ENCODE measurements at places on chromosomes 13 and 19.

DNA sequence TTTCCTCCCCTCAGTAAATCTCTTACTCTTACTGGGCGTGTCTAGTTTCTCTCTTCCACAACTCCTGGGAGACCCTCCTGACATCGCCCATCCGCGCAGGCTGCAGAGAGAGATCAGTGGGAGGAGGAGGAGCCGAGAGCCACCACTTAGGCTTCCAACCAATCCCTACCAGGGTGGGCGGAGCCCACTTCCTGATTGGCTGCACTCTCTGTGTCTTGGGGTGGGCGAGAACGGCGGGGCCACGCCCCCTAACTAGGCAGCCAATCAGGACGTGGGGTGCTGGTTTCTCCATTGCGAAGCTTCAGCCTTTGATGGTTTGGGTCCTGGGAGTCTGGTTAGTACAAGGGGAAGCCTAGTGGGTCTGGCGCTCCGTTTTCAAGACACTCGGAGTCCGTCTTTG, at the start of gene PMIS2:
PMIS2 (plus strand) TSS at position 326 of the 400 bp plus-strand sequence. CDS start 87 bp downstream, outside the sequence.
- DNase-seq: no peak

- peak; percentile 54 for DNase-seq
These were observed 1.2 kb upstream of the KLF16 start for GRCh38 chr19:1864480-1865171.

DNA sequence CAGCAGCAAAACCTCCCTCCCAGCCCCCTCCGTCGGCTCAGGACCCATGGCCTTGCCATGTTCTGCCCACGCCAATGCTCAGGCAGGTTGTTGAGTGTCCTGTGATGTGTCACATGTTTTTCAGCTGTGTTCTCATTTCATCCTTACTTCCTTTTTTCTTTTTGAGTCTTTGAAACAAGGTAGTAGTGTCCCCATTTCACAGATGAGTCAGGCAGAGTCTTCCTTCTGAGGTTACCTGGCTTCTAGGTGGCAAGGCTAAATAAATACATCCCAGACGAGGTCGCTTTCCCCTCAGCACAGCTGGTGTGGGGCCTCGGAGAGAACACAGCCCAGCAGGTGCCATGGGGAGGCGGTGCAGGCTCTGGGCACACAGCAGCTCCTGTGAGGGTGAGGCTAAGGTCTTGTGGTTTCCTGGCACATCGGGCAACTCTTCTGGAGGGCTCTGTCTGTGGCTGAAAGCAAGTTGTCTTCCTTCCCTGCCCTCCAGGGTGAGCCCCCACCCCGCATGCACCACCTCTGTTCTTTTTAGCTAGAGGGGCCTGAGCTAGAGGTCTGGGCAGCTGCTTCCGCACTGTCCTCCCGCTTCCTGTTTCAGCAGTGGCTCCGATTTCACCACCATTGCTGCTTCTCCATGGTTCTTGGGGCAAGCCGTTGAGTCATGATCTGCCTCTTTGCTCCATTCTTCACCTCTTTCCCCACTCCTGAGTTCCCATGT, 15.1 kb downstream of the PRAM1 start:
- no peak for DNase-seq

DNA sequence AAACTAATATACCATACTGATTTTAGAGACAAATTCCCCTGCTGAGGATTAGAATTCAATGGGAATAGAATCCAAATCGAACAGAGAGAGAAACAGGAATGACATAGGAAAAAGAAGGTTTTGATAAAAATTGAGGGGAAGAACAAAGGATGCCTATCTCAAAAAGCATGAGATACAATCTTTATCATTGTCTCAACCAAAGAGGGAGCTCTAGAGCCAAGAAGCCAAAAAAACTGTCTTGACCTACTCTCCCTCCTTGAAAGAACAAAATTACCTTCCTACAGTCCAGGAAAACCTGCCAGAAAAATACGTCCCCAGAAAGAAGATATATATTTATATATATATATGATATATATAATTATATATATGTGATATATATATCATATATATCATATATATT, 39.2 kb upstream of the MIR17HG start:
- DNase-seq: no peak

- no peak for DNase-seq
These were observed 16.9 kb upstream of the CYP2S1 start for GRCh38 chr19:41175801-41176777.

GRCh38 chr13:45468635-45469034, 3.9 kb downstream of the COG3 start:
- no peak for DNase-seq

DNA sequence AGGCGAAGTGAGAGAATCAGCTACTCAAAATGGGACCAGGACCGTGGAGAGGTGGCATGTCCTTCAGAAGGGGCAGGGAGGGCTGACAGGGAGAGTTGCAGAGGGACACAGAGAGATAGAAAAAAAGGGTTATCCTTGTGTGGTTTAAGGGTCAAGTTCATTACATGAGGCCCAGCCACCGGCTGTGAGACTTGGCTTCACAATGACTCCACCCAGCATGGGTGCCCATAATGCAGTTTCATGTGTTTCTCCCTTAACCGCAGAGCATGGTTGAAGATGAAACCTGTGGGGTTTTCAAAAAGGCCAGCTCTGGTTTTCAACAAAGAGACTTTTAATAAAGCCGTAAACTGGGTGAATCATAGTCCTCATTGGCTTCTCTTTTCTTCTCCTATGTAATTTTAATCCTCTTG, 164.6 kb downstream of the KLF5 start:
- no peak for DNase-seq

- DNase-seq: no peak
These were observed 579.1 kb downstream of the KCTD12 start for GRCh38 chr13:76307142-76307541.

DNA sequence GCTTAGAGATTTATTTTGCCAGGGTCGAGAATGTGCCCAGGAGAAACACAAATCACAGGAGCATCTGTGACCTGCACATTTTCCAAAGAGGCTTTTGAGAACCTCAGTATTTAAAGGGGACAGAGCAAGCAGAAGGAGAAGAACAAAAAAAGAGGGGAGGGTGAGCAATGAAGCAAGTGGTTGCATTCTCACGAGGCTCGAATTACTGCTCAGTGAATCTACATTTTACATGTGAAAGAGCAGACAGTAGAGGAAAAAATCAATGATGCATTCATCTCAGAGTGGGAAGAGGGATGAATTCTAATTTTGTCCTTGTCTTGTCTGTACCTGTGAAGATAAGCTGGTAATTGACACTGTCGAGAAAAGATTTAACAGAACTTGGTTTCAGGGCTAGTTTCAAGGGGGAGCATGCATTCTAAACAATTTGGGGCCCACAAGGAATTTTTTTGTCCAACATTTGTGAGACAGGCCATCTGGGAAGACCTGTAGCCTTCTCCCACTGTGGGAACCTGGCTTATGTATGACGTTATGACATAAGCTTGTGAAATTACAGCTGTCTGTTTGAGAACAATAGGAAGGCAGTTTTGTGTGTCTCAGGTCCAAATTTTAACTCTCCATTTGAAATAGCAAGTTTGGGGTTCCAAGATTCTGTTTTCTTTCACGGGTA, 855.1 kb downstream of the SLITRK5 start:
- DNase-seq: no peak

DNA sequence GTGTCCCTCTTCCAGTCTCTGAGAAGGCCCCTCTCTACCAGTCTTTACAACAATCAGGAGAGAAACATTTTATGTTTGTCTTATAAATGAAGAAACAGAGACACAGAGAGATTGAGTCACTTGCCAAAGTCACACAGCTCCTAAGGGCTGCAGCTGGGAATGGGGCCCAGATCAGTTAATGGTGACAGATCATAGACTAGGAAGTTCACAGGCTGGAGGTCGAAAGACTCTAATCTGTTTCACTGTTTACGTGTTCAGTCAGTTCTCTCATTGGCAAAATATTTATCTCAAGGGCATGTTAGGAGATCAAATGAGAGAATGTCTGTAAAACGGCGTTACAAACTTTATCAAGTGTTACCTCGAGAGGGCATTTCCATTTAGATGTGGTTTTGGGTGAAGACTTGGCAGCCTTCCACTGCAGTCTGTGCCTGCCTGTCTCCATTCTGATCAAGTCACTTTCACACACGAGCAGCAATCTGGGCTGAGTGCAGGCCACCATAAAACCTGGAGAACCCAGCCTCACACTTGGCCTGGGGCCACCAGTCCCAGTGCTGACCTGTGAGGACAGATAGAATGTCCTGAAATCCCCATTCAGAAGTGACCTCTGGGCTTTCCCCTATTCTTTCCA, 65.1 kb downstream of the SIAH3 start:
- no peak for DNase-seq

- DNase-seq: no peak
These were observed 2.3 kb downstream of the ZNF714 start for GRCh38 chr19:21084343-21084742.

DNA sequence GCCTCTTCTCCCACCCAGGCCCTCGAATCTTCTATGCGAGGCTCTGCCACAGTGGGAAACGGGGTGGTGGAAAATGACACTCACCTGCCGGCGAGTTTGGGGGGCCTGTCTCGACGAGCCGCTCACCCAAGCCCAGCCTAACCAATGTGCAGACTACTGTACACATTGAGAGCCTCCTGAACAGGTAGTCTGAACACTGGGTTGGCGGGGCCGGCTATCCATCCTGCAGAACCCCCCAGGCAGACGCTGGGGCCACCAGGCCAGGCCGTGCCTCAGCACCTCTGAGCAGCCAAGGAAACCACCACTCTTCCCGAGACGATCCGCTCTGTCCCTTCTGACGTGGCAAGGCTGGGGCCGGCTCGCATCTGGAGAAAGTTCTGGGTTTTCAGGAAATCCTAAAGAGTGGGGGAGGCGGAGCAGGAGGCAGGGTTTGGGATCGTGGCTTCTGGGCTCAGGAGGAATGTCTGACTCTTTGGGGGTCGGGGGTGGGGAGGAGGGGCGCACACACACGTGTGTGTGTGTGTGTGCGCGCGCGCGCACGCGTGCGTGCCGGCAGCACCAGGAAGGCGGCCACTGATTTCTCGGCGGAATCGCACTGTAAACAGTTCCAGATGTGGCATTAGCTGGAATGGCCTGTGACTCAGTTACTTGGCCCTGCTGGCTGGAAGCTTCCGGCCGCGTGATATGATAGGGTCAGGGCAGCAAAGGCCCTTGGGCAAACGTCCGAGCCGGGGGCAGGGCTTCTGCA, 18.5 kb downstream of the TMED1 start:
- DNase-seq: no peak

GRCh38 chr19:33203529-33203928, 9.4 kb downstream of the LRP3 start:
- DNase-seq: no peak

DNA sequence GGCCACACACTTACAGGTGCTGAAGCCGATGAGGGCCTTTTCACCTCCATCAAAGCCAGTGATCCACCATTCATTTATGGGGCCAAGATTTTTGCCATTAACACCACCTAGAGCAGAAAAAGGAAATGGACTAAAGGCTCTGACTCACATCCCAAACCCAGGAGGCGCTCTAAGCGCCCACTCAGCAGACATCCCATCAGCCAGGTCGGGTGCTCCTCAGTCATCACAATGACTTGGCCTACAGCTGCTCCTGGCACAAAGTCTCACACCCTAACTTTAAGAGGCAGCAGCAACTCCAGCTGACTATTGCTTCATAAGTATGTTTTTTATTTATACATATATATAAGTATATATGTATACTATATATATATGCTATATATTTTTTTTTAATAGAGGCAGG, 36.1 kb upstream of the EIF3G start:
- DNase-seq: no peak

DNA sequence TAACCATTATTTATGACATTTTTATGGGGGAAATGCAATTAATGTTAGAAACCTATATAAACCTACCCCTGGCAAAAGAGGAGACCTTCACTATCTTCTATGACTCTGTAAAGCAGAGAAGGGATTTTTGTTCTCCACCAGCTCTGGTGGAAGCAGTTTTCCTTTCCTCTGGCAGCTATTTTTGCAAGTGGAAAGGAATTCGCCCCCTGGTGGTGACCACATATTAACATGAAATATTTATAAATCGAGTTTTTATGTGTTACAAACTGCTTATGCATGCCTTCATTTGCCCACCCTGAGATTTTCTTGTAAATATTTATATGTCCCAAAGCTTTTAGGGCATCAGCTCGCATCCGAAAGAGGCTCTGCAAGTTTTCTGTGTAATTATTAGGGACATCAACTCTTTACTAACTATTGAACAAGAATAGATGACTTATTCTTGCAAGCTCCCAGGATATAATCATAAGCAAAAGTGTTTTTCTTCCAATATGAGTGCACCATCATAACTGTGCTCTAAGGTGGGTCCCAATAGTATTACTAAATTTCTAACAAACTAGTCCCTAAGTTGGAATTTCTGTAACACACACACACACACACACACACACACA, 62.4 kb downstream of the SERTM1 start:
- peak; percentile 33 for DNase-seq

DNA sequence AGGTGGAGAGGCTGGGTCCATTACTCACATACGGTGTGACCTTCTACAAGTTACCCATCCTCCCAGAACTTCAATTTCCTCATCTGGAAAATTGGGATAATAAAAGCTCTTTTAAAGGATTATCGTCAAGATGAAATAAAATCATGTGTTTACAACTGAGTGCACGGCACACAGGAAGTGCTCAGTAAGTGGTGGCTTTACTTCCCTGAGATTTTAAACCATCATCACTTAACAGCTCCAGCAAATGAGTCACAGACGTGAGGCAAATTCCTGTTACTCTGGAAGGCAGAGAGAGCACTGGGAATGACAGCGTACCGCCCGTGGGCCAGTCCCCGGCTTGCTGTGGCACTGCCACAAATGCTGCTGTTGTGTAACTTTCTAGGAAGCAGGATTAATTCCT, 64.1 kb downstream of the MRPL57 start:
- no peak for DNase-seq
